Fibroblast of skin of right quadriceps (primary cell): ENCODE measurements at places on chromosomes 2 and 18.
A peak's percentile ranks its signal among the peaks of the same experiment; 100 is the strongest.

GRCh38 chr2:199977984-199978415, 22.6 kb downstream of the MAIP1 start:
- DNase-seq: peak; percentile 60

DNA sequence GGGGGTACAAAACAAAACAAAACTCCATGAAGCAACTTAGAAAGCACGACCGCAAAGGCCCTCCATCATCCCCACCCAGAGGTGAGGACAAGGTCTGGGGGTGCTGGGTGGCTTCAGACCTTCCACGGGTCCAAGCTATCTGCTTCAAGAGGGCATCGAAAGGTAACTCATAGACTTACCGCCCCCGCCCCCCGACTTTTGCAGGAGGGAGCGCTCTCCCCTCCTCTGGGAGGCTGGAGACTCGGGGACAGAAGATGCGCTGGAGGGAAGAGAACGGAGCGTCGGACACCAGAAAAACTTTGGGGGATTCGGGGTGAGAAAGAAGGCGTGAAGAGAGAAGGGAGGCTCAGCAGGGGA, 300 bp upstream of the STON1 start:
- DNase-seq: no peak

- DNase-seq: no peak
These were observed 528.3 kb downstream of the CMPK2 start for GRCh38 chr2:6337472-6337820.

GRCh38 chr2:182207049-182207746, 219.6 kb downstream of the PDE1A start:
- no peak for DNase-seq

GRCh38 chr2:44102790-44103562, 65.7 kb upstream of the PPM1B start:
- DNase-seq: no peak

DNA sequence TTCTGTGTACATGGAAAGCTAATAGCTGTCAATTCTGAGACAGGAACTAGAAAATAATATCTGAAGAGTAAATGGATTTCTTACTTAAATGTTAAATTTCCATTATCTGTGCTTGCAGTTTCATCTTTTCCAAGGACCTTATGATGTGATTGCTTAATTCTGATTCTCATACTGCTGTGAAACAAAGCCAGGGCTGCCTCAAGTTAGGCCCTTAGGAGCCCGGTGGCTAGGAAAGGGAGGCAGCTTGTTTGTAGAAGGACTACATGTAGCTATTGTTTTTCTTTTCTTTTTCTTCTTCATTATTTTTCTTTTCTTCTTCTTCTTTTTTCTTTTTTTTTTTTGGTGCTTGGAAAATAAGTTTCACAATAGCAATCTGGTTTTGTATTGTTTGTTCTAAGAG, 50.5 kb downstream of the XRCC5 start:
- DNase-seq: no peak

GRCh38 chr2:147829106-147829505, 15.7 kb upstream of the ACVR2A start:
- DNase-seq: peak; percentile 80

DNA sequence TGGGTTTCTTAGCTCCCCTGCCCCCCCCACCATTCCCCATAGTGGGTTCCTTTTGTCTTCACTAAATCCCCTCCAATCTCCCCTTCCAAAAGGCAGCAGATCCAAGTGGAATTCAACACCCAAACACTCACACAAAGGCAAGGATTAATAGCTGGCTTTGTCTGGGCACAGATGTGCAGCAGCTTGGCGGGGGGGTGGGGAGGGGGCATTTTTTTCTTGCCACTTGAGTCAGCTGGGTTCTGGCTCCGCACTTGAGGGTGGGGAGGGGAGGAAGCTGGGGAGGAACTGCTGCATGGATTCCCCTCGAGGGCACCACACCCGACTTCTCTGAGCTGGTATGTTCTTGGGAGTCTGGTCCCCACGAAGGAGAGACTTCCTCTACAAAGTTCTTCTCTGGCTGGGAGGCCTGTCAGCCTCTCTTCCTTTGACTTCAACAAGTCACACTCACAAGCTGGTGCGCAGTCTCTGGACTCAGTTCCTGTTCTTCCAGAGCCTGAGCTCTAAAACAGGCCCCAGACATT, 36.0 kb downstream of the SERTAD2 start:
- no peak for DNase-seq

- no peak for DNase-seq
These were observed 46.4 kb downstream of the PCBP1 start for GRCh38 chr2:70133491-70134322.

- no peak for DNase-seq
These were observed 27.6 kb downstream of the ANKMY1 start for GRCh38 chr2:240530181-240530580.
